ENCODE measurements at places on chromosomes 13 and 19.

DNA sequence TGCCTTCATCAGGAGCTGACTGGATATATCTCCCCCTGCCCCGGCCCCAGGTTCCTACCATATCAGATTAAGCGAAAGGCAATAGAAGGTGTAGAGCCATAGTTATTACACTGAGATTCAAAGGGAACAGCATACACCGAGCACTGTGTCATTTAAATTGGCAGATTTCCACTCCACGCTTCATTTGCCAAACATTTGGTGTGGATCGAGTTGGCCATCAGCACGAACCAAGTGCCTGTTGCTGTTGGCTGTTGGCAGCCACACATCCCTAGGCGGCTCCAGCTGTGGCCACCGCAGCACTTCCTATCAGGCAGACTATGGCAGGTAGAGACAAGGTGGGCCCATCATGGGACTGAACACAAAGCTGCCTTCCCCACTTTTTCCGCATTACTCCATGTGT lies 115.8 kb downstream of the CCNA1 start:
- DNase-seq, result no peak

DNA sequence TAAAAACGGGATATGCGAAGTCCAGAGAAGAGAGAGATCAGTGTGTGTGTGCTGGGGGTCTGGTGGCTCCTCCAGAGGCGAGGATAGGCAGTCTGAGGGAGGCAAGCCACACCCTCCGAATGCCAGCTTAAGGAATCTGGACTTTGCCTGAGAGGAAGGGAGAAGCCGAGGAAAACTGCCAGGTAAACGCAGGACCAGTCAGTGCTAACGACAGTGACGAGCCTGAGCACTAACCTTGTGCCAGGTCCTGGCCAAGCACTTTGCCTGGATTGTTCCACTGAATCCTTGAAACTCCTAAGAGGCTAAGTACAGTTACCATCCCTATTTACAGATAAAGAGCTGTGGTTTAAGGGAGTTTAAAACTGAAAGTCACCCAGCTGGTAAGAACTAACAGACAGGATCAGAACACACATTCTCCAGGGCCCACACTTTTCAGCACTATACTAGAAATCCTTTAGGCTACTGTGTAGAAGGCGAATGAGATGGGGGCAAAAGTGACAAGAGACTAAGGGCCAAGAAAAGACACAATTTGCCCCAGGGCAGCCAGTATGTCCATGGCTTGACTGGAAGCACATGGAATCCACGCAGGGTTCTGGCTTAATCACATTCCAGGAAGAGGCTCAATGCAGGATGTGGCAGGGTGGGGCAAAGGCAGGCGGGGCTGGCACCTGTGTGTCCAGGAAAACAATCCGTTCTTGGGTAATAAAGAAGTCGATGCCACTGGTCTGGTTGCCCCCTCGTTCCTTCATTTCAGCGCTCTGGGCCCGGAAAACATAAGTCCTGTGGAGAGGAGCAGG lies 15.1 kb downstream of the SMG9 start:
- DNase-seq, result no peak

GRCh38 chr19:48487948-48488347 lies 18.8 kb downstream of the CYTH2 start:
- DNase-seq, result peak; percentile 63

- no peak for DNase-seq
Measured at GRCh38 chr13:99154064-99154463, 46.6 kb upstream of the UBAC2 start.

- no peak for DNase-seq
Measured at GRCh38 chr19:57441979-57442752, 7.0 kb downstream of the ZNF749 start.
